A673 (cell line): ENCODE measurements at places on chromosomes 16 and 17. TPM values are rescaled to one million over a fixed set of nuclear protein-coding genes. Genes with fewer than 3 reads are reported as not detected.

Gene TMEM95
- not detected in 2 replicates for total RNA-seq

Gene PLA2G10
- not detected in 2 replicates for total RNA-seq

Gene METTL26
- 136 and 138 TPM in 2 replicates for total RNA-seq

DNA sequence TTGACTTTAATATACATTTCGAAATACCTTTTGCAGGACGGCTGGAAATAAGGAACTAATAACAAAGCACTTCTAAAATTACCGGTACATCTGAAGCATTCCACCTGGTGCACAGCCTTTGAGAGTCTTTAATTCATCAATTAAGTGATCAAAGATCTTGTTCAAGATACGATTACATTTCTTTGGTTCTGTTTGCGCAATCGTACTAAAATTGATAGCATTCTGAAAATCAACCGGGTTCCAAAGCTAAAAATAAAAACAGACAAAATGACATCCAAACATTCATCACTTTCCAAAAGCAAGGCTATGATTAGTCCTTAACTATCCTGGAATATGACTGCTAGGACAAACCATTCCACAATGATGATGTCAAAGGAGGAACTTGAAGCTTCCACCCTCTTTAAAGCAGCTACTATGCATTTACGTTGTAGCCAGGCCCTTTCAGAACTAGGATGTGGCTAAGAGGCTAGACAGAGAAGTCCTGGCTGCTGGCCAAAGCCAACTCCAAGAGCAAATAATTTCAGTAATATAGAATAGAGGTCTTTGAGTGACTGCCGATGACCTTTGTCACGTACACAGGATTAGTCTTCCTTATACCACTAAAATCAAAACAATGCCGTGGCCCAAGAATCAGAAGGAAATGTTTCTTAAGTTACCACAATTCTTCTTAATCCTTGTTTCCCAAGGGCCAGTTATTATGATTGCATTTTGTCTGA lies 299.8 kb upstream of the PSMD7 start:
- no peak for DNase-seq
- H3K4me1 ChIP-seq, result no peaks in the 10 kb centered on the region
- H3K27ac ChIP-seq, result no peak overlapping the region
- H3K27me3 ChIP-seq, result peaks cover 15% of the 10 kb centered on the region
- H3K36me3 ChIP-seq, result no peaks in the 10 kb centered on the region

DNA sequence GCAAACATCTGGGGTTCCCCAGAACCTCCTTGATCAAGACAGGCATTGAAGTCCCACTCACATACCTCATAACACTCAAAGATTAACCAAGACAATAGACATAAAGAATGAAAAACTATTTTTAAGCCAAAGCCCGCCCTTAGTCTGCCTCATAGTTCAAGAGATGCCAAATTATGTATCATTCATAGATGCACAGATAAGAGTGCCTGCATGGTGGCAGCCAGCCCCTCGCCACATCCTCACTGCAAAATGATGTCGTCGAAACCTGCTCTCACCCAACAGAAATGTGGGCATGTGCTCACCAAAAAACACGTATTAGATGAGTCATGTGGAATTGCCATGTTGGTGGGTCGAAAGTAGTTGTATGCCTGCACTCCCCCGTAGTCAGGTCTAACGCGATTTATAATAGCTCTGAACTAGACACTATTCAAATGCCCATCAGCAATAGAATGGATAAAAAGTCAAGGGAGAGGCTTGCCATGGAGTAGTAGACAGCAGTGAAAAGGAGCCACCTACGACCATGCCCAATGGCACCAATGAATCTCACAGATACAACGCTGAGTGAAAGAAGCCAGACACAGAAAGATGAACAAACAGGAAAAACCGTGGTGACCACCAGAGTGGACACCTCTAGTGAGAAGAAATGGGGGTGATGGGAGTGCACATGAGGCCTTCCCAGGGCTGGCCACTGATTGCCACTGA lies 64.8 kb downstream of the C16orf95 start:
- no peaks in the 10 kb centered on the region for H3K4me1 ChIP-seq
- H3K27ac ChIP-seq, result no peak overlapping the region
- no peaks in the 10 kb centered on the region for H3K27me3 ChIP-seq
- H3K4me3 ChIP-seq, result no peak overlapping the region
- DNase-seq, result no peak
- H3K36me3 ChIP-seq, result no peaks in the 10 kb centered on the region

DNA sequence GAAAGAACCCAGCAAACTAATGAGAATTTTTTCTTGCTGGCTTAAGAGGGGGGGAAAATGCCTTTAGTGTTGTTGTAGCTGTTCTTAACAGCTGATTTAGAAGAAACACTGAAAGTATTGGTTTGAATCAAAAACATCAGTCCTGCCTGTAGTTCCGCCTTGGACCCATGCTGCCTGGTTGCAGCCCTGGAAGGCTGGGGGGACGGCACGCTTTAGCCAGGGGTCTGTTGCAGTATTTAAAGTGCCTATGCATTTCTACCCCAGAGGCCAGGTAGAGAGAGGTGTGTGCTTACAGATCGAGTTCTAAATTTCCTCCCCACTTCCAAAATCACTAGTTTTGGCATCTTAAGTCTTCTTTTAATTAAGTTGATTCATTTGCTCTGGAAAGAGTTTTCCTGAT lies 201.9 kb downstream of the CCDC182 start:
- H3K4me1 ChIP-seq, result peaks cover 74% of the 10 kb centered on the region
- H3K27ac ChIP-seq, result no peak overlapping the region
- DNase-seq, result no peak
- no peaks in the 10 kb centered on the region for H3K27me3 ChIP-seq
- H3K4me3 ChIP-seq, result no peak overlapping the region

DNA sequence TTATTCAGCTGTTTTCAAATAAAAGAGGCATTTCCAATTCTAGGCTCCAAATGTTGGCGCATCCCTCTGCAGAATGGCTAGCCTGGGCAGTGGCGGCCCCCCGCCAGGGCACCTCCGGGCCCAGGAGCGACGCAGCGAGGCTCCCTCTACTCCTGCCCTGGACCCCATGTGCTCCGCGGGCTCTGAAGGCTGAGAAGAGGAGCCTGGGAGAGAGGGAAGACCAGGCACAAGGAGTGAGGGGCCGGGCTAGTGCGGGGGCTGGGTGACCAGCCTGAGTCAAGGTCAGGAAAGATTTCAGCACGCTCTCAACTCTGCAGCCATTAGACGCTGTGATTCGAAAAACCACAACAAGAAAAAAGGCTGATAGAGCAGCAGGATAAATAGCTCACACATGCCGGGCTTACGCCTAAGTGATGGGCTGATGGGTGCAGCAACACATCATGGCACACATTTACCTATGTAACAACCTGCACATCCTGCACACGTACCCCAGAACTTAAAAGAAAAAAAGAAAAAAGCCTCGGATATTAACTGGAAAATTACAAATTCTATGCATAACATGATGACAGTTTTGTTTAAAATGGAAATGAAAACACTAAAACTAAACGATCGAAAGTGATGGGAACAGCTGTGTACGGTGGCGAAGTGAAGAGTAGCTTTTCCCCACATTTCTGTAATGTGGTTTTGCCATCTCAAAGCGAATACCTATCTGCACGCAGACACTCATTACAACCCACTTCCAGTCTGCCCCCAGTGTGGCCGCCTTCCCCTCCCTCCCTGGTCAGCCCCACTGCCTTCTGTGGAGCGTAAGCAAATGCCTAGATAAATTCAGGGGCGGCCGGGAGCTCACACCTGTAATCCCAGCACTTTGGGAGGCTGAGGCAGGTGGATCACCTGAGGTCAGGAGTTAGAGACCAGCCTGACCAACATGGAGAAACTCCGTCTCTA lies 44.4 kb downstream of the MAP1LC3B start:
- H3K36me3 ChIP-seq, result no peaks in the 10 kb centered on the region
- H3K27ac ChIP-seq, result peak overlapping the region; percentile 38
- no peak for DNase-seq
- no peaks in the 10 kb centered on the region for H3K27me3 ChIP-seq
- no peak overlapping the region for H3K4me3 ChIP-seq
- peaks cover 13% of the 10 kb centered on the region for H3K4me1 ChIP-seq
